ENCODE measurements at places on chromosomes 7 and 10. TPM values are rescaled to one million over a fixed set of nuclear protein-coding genes. Genes with fewer than 3 reads are reported as not detected.

FAM25G gene
- not detected for total RNA-seq

SPDYE9 gene
- not detected for total RNA-seq

DNA sequence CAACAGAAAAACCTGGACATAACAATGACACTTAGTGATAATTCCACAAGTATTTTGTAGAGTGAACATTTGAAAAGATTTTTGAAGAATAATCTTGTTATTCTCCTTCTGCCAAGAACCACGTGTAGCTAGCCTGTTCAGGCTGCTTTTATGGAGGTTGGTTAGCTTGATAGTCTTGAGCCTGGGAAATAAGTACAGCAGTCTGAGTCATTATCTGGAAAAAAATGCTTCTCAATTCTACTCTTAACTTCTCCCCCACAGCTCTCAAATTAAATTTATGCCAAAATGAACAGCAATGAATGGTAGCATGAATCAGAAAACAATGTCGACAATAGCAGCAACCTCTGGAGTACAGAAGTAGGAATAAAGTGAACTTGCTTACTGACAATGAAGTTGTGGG lies 63.2 kb downstream of the GPR37 start:
- no peaks in the 10 kb centered on the region for H3K4me1 ChIP-seq
- DNase-seq, result no peak
- no peak overlapping the region for H3K4me3 ChIP-seq
- H3K27ac ChIP-seq, result no peak overlapping the region

GRCh38 chr10:59325116-59325515 lies 37.2 kb downstream of the FAM13C start:
- H3K36me3 ChIP-seq, result no peaks in the 10 kb centered on the region
- DNase-seq, result no peak
- H3K27me3 ChIP-seq, result no peaks in the 10 kb centered on the region
- no peak overlapping the region for H3K27ac ChIP-seq
- H3K4me1 ChIP-seq, result no peaks in the 10 kb centered on the region
- no peak overlapping the region for H3K4me3 ChIP-seq

DNA sequence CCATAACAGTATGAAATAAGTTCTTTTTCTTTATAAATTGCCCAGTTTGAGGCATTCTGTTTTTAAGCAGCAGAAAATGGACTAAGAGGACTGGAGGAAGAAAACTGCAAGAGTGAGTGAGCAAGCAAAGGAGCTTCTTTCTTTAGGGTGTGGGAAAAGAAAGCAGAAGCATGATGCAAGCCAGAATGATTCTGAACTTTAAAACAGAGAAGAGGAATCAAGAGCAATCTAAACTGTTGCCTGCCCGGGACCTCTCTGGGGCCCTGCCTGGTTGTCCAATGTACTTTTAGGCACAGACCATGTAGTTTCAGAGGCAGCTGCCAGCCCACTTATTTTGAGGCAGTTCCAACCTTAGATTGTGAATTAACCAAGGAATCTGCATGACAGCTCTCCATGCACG lies 186.3 kb downstream of the PLPP4 start:
- no peak for DNase-seq
- no peak overlapping the region for H3K27ac ChIP-seq
- no peaks in the 10 kb centered on the region for H3K4me1 ChIP-seq
- no peaks in the 10 kb centered on the region for H3K27me3 ChIP-seq

DNA sequence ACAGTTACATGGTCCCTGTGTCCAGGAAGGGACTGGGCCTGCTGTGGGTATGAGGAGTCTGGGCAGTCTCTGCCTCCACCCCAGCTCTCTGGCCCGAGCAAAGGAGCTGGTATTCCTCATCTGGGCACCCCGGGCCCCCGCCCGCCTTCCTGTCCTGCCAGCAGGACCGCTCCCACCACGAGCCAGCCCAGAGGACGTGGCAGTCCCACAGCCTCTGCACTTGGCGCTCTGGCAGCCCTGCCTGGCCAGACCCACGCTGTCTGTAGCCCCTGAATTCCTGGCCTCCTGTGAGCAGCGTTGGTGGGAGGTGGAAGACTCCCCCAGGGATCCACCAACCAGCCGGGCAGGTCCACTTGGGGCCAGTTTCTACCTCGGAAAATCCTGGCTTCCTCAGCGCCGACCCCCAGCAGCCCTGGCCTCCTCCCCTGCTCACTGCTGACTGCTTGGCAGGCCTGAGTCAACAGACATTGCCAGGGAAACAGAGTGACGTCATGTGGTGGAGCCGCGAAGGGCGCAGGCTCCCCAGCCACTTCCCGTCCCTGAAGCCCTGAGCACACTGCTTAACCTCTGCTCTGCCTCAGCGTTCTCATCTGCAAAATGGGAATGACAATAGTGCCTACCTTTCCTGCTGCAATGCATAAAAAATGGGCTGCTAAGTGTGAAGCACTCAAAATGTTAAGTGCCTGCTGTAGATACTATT lies 21.6 kb upstream of the LIMK1 start:
- no peaks in the 10 kb centered on the region for H3K36me3 ChIP-seq
- no peak overlapping the region for H3K4me3 ChIP-seq
- H3K27ac ChIP-seq, result no peak overlapping the region
- H3K4me1 ChIP-seq, result peaks cover 10% of the 10 kb centered on the region

GRCh38 chr7:151681726-151682125 lies 162.0 kb upstream of the RHEB start:
- H3K27me3 ChIP-seq, result no peaks in the 10 kb centered on the region
- H3K36me3 ChIP-seq, result no peaks in the 10 kb centered on the region
- no peak overlapping the region for H3K4me3 ChIP-seq

GRCh38 chr10:106189292-106189691 lies 975.2 kb downstream of the SORCS1 start:
- no peak overlapping the region for H3K4me3 ChIP-seq

DNA sequence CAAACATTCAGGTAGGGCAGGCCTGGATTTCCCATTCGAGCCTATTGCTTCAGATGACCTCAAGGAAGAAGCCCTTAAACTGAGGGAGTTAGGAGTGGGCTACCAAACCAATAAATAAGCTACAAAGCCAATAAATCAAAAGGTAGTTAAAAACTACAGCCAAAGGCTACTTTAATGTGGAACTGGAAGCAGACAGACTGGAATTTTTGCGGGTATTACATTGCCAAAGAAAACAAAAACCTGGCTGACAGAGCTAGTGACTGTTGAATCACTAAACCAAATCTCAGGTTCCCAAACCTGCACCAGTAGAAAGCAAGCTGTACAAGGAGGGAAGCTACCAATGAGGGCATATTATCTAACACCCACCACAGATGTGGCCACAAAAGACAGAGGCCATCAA lies 315.6 kb downstream of the GRM8 start:
- no peak overlapping the region for H3K27ac ChIP-seq
- no peaks in the 10 kb centered on the region for H3K36me3 ChIP-seq
- no peaks in the 10 kb centered on the region for H3K27me3 ChIP-seq
- no peaks in the 10 kb centered on the region for H3K4me1 ChIP-seq

- H3K4me3 ChIP-seq, result no peak overlapping the region
- DNase-seq, result no peak
- H3K36me3 ChIP-seq, result no peaks in the 10 kb centered on the region
- H3K4me1 ChIP-seq, result no peaks in the 10 kb centered on the region
- H3K27me3 ChIP-seq, result no peaks in the 10 kb centered on the region
- H3K27ac ChIP-seq, result no peak overlapping the region
These were observed 835 bp upstream of the COL28A1 start for GRCh38 chr7:7536396-7537019.
